Activated naive CD8-positive, alpha-beta T cell treated with anti-CD3 and anti-CD28 coated beads, Interleukin-2, amount 10 ng/mL, durations not matched to agents 7 days and 5 days (primary cell): ENCODE measurements at places on chromosomes 1 and 21. TPM values are rescaled to one million over a fixed set of nuclear protein-coding genes. Genes with fewer than 3 reads are reported as not detected.

- no peak overlapping the region for H3K4me3 ChIP-seq
- H3K4me1 ChIP-seq: peaks cover 31% of the 10 kb centered on the region
- H3K27ac ChIP-seq: no peak overlapping the region
Observed at GRCh38 chr1:39272798-39273469, 68.4 kb downstream of the MACF1 start.

GRCh38 chr1:51293898-51294515 lies 36.4 kb downstream of the TTC39A start:
- no peak overlapping the region for H3K4me3 ChIP-seq
- H3K27me3 ChIP-seq: peaks cover 2% of the 10 kb centered on the region
- peak overlapping the region; percentile 40 for H3K27ac ChIP-seq
- peaks cover 21% of the 10 kb centered on the region for H3K4me1 ChIP-seq
- DNase-seq: no peak

The SH3D21 gene
- total RNA-seq: 24.9 TPM

DNA sequence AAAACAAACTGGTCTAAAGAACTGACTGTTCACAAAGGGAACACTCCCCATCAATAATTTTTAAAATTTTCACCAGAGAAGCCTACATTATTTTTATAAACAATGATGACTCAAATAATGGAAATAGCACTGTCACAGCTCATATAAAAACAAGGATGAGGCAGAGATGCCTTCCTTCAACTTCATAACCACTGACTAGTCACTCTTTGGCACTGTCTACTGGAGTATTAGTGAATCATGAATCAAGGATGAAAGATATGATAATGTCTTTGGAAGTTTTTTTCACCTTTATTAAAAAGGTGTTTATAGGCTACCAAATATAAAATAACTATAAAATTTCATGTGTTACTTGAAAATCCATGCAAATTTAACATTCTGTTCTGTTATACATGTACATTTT lies 316.9 kb downstream of the VAV3 start:
- DNase-seq: no peak
- H3K4me1 ChIP-seq: no peaks in the 10 kb centered on the region
- peaks cover 1% of the 10 kb centered on the region for H3K27me3 ChIP-seq

DNA sequence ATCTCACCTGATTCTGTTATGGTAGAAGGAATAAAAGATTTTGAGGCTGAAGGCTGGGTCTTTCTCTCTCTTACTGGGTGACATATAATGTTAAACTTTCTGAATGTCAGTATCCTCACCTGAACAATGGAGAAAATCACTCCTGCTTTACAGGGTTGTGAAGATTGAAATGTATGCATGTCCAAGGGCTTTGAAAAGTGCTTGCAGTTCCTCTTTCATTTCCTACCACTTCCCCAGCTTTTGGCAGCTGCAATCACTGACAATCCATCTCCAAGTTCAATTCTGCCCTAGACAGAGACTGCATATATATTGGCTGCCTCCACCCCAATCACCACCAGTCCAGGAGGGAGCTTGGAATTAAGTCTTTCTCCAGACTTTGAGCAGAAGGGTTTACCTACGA lies 39.8 kb downstream of the FAM78B start:
- H3K4me1 ChIP-seq: no peaks in the 10 kb centered on the region
- H3K36me3 ChIP-seq: no peaks in the 10 kb centered on the region
- H3K27me3 ChIP-seq: no peaks in the 10 kb centered on the region
- no peak overlapping the region for H3K27ac ChIP-seq
- no peak overlapping the region for H3K4me3 ChIP-seq
